HepG2 (cell line): ENCODE measurements at places on chromosomes 6 and 20. TPM values are rescaled to one million over a fixed set of nuclear protein-coding genes. Genes with fewer than 3 reads are reported as not detected.

Gene CRISP2
- not detected in 2 replicates for total RNA-seq

Gene FLRT3
- total RNA-seq = 0.28 and 0.44 TPM in 2 replicates

DNA sequence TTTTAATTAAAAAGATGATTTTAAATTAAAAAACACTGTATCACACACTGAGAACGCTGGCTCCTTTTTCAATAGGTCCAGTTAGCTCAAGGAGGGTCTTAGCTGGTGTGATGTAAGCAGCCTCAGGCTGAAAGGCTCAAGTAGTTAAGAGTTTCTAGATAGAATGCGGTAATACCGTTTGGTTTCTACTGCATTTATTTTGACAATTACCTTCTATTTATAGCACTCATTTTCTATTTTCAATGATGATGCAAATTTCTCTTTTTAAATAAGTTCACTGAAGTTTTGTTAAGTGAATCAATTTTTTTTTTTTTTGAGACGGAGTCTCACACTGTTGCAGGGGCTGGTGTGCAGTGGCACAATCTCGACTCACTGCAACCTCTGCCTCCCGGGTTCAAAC is 87.1 kb downstream of the PREX1 start:
- H3K36me3 ChIP-seq = no peaks in the 10 kb centered on the region
- H3K4me3 ChIP-seq = no peak overlapping the region
- DNase-seq = no peak

GRCh38 chr6:158653577-158654354 is 3.9 kb downstream of the SYTL3 start:
- no peak overlapping the region for H3K27ac ChIP-seq
- H3K4me3 ChIP-seq = no peak overlapping the region
- no peak for DNase-seq

DNA sequence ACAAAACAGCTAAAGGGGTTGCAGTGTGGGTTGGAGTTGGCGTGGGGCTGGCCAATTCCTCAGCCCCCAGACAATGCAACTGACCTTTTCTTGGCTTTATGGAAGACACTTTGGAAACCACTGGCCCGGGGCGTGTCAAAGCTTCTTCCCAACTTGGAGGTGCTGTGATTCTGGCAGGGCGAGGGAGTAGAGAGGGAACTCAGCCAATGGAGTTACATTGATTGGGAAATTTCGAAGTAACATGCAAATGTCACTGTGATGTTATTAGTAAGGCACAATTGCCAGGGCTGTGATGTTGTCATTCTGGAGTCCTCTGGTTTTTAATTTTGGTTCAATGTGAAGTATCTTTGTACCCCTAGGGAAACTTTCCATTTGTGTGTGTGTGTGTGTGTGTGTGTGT is 41.5 kb upstream of the EPB41L1 start:
- H3K4me1 ChIP-seq = peaks cover 14% of the 10 kb centered on the region
- H3K27ac ChIP-seq = no peak overlapping the region
- no peak overlapping the region for H3K4me3 ChIP-seq
- H3K36me3 ChIP-seq = no peaks in the 10 kb centered on the region

GRCh38 chr6:40342723-40343122 is 244.4 kb downstream of the LRFN2 start:
- no peak for DNase-seq
- no peaks in the 10 kb centered on the region for H3K36me3 ChIP-seq
- H3K27me3 ChIP-seq = no peaks in the 10 kb centered on the region
- no peaks in the 10 kb centered on the region for H3K4me1 ChIP-seq

Gene DPPA5
- not detected in 2 replicates for total RNA-seq

GRCh38 chr6:109369728-109370127 is 12.5 kb downstream of the CD164 start:
- H3K27me3 ChIP-seq = no peaks in the 10 kb centered on the region
- no peaks in the 10 kb centered on the region for H3K4me1 ChIP-seq
- peaks cover 79% of the 10 kb centered on the region for H3K36me3 ChIP-seq
- no peak for DNase-seq
- no peak overlapping the region for H3K4me3 ChIP-seq

- peaks cover 12% of the 10 kb centered on the region for H3K27me3 ChIP-seq
- H3K4me1 ChIP-seq = peaks cover 14% of the 10 kb centered on the region
- DNase-seq = no peak
- H3K4me3 ChIP-seq = no peak overlapping the region
Measured at GRCh38 chr6:170297576-170298330, 6.9 kb upstream of the DLL1 start.

DNA sequence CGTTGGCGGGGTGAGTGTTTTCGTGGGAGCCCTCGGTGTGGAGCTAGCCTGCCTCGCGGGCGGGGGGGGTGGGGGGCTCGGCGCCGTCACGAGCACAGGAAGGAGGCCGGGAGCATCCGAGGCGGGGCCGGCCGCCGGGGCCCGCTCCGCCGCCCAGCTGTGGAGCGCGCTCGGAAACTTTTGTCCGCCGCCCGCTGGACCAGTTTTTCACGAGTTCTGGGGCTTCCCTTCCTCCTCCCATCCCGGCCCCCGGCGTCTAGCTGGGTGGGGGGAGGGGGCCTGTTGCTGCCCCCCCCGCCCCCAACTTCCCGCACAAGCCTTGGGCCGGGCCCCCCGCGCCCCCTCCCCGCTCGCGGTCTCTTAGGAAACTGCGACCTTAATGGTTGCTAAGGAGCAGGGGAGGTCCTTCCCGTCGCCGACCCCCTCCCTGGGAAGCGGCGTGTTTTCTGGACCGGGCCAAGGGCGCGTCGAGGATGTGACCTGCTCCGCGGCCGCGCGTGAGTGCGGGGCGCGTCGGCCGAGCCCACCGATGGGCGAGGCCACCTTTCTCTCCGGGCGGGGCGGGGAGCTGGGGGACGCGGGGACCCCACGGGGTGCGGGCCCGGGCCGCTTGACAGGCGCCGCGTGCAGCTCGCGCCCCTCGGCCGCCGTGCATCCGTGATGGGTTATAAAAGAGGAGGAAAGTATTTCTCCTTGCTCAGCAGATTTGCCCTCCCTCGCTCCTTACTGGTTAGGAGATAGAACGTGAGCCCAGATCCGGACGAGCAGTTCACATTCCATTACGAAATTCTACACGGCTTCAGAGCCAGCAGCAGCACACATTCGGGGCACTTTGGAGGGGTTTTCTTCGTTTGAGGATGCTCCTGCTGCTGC is 1.4 kb downstream of the RREB1 start:
- peak overlapping the region; percentile 89 for H3K27ac ChIP-seq
- H3K27me3 ChIP-seq = no peaks in the 10 kb centered on the region; the same call in 2 of the 3 replicates
- peak overlapping the region; percentile 98 for H3K4me3 ChIP-seq
- no peaks in the 10 kb centered on the region; the same call in 2 of the 3 replicates for H3K36me3 ChIP-seq
- peak; percentile 81 for DNase-seq
